ENCODE measurements at places on chromosomes 13 and 19.

- no peak for DNase-seq
Measured at GRCh38 chr13:82833923-82834322, 1048.4 kb downstream of the SLITRK1 start.

DNA sequence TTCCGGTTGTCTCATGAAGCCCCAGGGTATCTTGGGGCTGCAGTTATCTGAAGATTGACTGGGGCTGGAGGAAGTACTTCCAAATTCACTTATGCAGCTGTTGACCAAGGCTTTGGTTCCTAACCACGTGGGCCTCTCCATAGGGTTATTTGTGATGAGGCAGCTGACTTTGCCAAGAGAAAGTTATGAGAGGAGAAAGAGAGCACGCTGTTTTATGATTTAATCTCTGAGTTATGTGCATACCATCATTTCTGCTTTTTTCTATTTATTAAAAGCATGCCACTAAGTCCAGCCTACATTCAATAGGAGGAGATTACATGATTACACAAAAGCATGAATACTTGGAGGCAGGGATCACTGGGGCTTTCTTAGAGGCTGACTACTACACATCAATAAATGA lies 215.5 kb downstream of the NHLRC3 start:
- no peak for DNase-seq

DNA sequence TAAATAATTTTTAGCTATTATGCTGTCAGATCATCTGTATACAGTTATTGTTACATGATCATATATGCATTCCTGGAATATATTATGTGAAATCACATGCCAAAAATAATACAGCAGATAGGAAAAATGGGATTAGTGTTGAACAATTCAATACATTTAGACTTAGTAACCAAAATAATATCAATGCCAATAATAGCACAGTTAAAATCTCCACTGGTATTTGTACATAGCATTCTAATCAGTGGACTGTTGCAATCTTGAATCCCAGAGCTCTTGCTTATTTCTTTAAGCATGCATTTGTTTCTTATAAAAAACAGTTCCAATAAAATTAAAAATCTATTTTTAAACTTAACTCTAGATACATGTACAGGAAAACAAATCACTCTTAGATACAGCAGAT lies 2772.2 kb downstream of the PCDH9 start:
- DNase-seq = no peak

GRCh38 chr13:79671420-79671819 lies 190.5 kb downstream of the NDFIP2 start:
- DNase-seq = no peak

DNA sequence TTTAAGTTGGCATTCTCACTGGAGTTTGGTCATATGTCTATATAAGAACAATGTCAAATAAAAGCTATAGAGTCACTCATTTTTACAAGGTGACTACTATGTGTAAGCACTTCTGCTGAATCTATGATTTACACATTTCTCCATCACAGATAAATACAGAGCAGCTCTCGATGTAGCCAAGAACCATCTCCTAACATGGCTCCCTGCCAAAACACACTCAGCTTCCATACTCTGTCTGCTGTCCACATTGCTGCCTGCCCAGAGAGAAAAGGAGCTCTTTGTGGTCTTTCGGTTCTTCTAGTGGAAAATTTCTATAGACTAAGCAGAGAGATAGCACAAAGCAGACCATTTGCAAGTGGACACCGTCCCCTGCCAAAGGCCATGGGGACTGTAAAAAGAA lies 190.9 kb upstream of the KLF12 start:
- DNase-seq = no peak

Data from activated CD4-positive, alpha-beta T cell treated with anti-CD3 and anti-CD28 coated beads for 4 hours (primary cell).